ENCODE measurements at places on chromosomes 4 and X.

DNA sequence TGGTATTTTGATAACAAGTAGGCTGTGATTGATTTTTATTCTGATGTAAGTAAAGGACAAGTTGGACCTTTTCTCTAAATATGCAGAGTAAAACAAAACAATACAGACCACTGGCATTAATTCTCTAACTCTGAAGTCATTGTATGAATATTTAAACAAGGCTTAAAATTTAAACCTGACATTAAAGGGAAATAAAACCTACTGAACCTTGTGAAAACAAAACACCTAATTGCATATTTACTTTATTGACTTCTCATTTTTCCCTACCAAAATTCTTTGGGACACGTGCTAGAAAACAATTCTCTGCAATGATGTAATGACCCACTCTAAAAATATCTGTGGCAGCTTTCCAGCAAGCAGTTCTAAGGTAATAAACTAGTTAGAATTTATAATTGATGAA lies 369.7 kb upstream of the TRAM1L1 start:
- no peak for DNase-seq

GRCh38 chrX:104430072-104430741 lies 135.8 kb upstream of the IL1RAPL2 start:
- DNase-seq, result no peak

GRCh38 chr4:174398728-174399127 lies 115.0 kb downstream of the CEP44 start:
- DNase-seq, result peak; percentile 44

GRCh38 chr4:27005905-27006590 lies 145.4 kb downstream of the STIM2 start:
- no peak for DNase-seq

GRCh38 chrX:12747433-12747832 lies 43.8 kb upstream of the PRPS2 start:
- no peak for DNase-seq

GRCh38 chr4:157564771-157565170 lies 344.2 kb downstream of the GRIA2 start:
- no peak for DNase-seq

- peak; percentile 19 for DNase-seq
Measured at GRCh38 chr4:122309988-122310626, 68.7 kb upstream of the ADAD1 start.

DNA sequence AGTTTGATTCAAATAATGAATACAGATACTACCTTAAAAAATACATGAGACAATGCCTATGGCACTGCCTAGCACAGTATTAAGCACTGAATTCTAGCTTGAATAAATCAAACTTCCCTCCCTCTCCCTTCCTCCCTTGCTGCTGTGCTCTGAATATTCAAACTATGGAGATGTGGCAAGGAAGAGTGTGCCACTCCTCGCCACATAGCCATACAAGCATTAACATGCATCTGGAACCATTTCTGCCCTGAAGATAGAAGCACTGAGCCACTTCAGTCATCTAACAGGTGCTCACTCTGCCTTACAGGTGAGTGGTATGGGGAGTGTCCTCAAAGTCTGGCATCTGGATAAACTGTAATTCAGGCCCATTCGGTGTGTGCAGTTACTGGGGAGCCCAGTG lies 276.9 kb downstream of the ARHGAP24 start:
- DNase-seq, result no peak

DNA sequence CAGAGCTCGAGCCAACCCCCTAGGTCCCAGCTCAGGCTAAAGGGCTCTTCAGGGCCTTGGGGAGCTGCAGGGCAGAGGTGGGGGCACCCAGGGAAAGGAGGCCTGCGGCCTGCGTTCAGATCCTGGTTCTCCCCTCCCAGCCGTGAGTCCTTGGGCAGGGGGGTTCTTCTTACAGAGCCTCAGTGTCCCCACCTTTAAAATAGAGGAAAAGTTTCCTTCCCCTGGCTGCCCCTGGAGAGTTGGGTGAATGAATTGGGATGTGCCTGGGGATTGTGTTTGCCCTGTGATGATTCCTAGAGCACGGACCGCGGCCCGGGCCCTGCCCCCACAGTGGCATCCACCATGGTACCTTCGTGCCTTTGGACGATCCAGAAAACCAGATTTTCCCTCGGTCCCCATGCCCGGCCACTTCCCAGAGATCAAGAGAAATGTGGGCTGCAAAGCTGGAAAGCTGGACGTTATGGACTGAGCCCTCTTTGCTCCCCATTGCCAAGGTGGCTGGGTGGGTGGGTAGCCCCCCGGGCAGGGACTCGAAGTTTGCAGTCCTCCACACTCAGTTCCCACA lies 11.4 kb downstream of the HTRA3 start:
- DNase-seq, result no peak

DNA sequence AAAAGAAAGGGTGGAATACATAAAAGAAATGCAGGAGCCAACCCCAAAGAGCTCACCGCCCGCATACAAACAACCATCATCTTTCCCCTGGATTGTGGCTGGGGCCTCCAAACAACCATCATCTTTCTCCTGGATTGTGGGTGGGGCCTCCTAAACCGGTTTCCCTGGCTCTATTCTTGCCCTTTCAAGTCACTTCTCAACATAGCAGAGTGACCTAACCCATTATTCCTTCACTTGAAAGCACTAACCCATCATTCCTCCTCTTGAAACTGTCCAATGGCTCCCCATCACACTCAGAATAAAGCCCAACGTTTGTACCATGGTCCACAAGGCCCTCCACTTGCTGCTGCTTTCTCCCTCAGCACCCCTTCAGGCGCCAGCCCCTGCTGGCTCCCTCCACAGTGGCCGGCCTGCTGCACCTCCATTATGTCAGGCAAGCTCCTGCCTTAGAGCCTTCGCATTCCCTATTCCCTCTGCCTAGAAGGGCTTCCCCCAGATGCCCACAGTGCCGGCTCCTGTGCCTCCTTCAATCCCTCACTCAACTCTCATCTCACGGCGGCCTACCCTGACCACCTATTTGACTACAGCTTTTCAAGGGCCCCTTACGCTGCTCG lies 24.1 kb downstream of the SMIM43 start:
- DNase-seq, result no peak

DNA sequence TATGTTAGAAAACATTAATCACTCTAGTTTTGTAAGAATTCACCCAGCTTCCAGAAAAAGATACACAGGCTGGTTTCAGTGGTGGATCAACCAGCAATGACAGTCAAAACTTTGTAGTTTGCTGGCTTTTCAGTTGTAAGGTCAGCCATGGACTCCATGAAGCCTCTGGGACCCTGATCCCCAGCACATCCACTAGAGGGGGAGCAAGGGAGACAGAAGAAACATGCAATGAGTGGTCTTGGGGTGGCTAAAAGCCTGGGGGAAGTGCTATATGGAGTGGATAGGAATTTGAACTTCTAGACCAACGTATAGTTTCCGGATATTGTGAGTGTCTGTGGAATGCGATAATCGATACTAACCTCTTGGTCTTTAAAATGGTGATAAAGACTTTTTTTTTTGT lies 72.7 kb downstream of the AFF2 start:
- no peak for DNase-seq

- no peak for DNase-seq
Measured at GRCh38 chr4:20592013-20592412, 108.2 kb upstream of the PACRGL start.

DNA sequence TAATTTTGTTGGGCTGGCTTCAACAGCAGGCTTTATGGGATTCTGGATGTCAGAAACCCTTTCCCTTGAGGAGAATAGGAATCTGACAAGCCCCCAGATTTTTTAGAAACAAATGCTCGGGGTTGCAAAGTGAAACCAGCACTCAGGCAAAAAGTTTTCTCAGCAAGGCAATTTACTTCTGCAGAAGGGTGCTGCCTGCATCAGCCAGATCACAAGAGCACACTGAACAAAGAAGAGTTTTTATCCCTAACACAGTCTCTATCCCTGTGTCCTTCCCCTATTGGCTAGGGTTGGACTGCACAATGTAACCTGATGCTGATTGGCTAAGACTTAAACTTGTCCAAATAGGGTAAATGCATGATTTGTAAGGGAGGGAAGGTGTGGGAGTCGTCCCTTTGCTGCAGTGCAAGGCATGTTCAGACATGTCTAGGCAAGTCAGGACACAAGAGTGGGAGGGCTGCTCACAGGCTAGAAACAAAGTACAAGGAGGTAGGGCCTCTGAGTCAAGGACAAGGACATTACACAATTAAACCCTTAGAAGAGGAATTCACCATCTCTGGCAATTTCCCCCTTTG lies 175.8 kb downstream of the CCNG2 start:
- no peak for DNase-seq

GRCh38 chr4:116880625-116881024 lies 204.8 kb downstream of the TRAM1L1 start:
- DNase-seq, result no peak
